ENCODE measurements at places on chromosomes 3 and 15.

- no peak for DNase-seq
Observed at GRCh38 chr3:109445210-109445609, 107.9 kb upstream of the DPPA4 start.

DNA sequence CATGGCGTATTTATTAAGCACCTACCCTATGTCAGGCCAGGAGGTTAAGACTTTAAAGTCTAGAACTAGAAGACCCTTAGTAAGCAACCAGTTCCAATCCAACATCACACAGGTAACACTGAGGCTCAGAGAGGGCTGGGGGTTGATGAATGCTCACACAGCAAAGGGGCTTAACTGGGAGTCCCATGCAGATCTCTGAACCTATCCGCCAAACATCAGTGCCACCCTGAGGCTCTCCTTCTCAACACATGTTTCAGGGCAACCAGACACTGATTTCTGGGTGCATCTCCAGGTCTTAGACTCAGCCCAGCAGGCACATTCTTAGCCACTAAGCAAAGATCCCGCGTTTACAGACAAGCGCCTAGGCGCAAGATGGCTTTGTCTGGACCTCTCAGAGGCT is 92.0 kb upstream of the SLC6A11 start:
- DNase-seq: no peak

DNA sequence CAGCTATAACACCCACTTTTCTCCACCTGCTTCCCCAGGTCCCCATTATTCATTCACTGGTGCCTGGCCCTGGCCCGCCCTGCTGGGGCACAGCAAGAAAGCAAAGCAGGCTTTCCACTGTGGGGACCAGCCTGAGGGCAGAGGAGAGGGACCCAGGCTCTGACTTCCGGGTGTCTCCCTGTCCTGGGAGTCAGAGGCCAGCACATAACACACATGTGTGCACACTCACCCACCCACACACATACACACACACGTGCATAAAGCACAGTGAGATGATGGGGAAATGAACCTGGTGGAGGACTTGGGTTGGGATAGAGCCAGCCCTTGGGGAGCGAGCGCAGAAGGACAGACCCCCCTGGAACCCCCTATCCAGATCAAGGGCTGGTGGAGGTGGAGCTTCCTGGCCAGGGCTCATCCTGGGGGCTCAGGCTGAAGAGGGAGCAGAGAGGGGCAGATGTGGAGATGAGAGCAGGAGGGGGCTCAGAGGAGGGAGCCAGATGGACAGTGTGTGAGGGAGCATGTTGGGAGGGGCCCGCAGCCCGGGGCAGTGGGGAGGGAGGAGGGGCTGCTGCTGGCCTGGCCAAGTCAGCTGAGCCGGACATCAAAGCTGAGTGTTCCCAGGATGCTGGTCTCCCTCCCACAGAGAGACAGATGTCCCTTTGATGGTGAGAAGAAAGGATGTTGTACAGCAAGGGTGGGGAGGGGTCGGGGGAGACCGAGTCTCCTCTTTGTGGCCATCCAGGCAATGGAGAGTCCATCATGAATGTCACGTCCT is 78.2 kb downstream of the LINGO1 start:
- peak; percentile 74 for DNase-seq

- DNase-seq: no peak
Observed at GRCh38 chr15:93980261-93980911, 251.0 kb upstream of the MCTP2 start.

DNA sequence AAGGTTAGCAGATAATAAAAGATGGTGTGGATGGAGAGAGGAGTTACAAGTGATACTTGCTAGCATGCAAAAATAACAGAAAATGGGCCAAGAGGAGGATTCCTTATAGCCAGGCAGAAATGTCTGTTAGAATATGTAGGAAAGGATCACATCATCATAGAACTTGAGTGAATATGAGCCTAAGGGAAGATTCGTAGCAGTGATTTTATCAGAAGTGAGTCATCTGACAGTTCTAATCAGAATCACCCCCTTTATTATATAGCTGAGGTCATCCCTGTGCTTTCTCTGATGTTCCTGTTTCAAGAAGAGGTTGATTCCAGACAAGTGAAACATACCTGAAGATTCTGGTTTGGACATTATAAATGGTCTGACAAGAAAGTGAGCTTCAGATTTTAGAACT is 22.9 kb downstream of the EXOG start:
- no peak for DNase-seq

DNA sequence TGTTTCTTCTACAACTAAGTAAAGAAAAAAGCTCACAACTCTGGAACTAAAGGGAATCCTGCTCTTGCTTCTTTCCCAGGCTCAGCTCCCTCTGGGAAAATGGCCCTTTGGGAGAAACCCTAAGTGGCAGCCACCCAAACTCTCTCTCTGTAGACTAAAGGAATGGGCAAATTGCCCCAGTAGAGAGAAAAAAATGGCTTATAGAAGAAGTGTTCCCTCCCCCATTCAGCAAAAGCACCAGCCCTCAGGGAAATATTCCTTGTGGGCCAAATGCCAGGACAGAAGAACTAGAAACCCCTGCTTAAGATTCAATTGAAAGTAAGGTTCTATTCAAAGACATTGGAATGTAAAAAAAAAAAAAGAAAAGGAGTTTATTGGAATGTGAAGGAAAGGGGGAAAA is 603.7 kb upstream of the ALCAM start:
- no peak for DNase-seq

DNA sequence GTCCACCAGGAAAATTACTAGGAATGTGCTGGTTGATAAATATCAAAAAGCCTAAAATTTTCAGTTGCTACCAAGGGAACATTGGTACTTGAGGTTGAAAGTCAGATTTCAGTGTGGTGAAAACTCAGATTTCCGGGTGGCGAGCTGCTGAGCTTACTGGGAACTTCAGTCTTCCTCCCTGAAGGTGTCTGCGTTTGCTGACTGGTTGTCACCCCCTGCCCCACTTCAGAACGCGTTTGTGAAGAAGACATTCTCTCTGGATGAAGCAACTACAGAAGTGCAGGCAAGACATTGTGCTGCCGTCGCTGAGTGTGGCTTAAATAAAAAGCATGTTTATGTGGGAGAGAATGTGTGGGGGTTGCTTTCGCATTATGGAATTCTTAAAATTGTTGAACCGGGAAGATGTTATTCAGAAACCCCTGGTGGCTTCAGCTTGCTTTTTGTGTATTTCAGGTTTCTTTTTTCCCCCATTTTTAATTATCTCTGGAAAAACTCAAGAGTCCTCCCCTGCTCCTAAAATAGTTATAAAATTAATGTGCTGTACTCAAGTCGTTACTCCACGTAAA is 7.1 kb downstream of the FAM81A start:
- DNase-seq: no peak

GRCh38 chr3:71517271-71517791 is 66.2 kb downstream of the FOXP1 start:
- DNase-seq: no peak

DNA sequence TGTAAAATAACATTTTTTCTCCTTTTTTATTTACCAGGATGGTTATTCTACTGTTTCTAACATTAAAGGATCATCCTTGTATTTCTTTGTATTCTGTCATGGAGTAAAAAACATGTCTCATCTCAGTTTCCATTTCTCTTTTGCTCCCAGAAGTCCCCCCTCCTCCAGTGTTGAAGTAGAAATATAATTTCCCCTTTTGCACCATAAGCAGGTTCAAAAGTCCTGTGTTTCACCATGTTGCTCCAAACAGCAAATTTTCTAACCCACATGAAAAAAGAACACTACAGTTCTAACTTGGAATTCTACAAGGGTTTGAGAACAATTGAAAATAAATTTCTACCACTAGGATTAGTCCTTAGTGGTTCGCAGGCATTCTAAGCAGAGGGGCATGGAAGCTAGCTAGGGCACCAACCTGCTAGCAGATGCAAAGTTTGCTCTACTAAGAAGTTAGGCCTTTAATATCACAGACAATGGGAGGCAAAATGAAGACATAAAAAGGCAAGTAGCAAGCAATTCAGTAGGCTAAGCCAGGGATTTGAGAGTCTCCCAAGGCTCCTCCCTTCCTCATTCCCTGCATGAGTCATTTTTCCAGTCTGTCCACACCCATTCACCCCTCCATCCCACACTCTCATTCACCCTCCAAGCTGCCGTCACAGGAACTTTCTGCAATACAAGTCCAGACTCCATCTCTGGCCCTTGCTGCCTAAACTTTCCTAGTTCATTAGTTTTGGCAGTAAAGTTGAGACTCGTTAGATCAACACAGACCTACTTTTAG is 2.3 kb upstream of the MBNL1 start:
- no peak for DNase-seq

GRCh38 chr15:48861813-48862431 is 16.0 kb upstream of the EID1 start:
- no peak for DNase-seq

GRCh38 chr3:159936541-159936940 is 52.1 kb upstream of the IL12A start:
- DNase-seq: no peak

- no peak for DNase-seq
Observed at GRCh38 chr3:169170456-169170855, 493.1 kb downstream of the MECOM start.

- no peak for DNase-seq
Observed at GRCh38 chr3:148998297-148998696, 7.0 kb downstream of the GYG1 start.

DNA sequence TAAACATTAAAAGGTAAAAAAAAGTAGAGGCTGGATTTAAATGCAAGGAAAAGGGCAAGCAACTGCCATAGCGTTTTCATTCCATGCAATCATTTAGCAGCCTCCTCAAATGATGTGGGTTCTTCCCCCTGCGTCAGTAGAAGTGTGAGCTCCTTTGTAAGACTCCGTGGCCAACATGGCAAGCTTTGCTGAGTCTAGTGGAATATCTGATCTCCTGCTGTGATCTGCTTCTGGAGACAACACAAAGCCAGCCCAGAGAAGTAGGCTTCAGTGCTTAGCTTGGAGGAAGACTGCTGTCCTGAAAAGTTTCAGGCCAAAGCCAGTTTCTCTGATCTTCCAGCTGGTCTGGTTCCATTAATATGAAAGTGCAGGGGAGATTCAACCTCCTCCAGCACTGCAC is 70.4 kb downstream of the ARPP21 start:
- no peak for DNase-seq

DNA sequence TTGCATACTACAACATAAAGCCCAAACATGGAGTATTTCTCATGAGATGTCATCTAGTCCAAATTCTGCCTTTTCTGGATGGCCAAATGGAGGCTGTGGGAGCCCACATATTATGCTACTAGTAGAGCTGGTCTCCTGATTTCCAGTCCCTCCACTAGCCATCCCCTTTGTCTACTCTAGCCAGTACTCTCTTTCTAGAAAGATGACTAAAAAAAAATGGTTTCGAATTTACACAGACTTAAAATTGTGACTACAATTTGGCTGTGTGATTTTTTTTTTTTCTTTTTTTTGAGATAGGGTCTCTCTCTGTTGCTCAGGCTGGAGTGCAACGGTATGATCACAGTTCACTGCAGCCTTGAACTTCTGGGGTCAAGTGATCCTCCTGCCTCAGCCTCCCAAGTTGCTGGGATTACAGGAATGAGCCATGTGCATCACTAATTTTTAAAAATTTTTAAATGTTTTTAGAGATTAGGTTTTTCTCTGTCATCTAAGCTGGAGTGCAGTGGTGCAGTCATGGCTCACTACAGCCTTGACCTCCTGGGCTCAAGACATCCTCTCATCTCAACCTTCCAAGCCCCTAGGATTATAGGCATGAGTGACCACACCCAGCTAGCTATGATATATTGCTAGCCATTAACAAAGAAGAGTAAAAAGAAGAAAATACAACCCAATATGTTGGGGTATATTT is 273.9 kb downstream of the ADAMTSL3 start:
- no peak for DNase-seq

DNA sequence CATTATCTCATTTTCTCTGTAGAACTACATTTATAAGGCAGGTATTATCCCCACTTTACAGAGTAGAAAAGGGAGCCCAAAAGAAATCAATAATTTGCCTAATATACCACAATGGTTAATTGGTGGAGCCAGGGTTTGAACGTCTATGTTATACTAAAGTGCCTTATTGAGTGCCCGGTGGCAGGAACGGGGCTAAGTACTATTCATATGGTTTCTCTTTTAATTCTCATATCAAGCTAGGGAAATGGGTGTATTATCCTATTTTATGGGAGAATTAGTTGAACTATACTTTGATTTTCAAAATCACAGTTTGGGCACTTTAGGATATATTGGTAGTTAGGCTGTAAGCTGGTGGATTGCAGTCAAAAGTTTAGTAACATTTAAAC is 1.5 kb downstream of the CEP97 start:
- DNase-seq: no peak

- DNase-seq: no peak
Observed at GRCh38 chr3:151318313-151318712, 1.7 kb upstream of the GPR87 start.

DNA sequence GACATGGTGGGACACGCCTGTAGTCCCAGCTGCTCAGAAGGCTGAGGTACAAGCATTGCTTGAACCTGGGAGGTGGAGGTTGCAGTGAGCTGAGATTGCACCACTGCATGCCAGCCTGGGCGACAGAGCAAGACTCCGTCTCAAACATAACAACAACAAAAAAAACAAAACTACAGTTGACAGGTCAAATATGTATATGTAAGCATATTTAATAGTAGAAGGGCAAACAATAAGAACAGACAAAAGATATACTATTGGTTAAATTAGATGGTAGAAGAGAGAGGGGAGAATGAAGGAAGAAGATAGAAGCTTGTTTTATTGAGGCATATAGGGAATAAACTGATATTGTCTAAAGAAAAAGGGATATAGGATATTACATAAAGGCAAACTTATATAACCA is 247.1 kb downstream of the KLF13 start:
- no peak for DNase-seq

DNA sequence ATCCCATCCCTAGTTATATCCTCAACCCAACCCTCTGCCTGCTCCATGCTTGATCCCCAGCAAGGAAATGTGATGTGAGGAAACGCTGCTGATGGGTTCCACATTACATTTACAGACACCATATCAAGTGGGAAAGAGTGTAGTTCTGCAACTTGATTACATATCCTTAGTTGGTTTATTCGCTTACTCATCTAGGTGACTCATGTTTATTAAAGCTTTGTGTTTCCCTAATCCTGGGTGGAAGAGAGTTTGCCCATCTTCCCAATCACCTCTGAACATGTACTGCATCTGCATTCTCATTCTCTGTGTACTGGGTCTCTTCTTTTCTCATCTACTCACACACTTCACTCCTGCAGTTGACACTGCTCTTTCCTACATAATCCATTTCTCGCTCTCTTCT is 91.7 kb upstream of the PDZRN3 start:
- DNase-seq: no peak

GRCh38 chr3:120442975-120443517 is 7.7 kb downstream of the FSTL1 start:
- DNase-seq: no peak

DNA sequence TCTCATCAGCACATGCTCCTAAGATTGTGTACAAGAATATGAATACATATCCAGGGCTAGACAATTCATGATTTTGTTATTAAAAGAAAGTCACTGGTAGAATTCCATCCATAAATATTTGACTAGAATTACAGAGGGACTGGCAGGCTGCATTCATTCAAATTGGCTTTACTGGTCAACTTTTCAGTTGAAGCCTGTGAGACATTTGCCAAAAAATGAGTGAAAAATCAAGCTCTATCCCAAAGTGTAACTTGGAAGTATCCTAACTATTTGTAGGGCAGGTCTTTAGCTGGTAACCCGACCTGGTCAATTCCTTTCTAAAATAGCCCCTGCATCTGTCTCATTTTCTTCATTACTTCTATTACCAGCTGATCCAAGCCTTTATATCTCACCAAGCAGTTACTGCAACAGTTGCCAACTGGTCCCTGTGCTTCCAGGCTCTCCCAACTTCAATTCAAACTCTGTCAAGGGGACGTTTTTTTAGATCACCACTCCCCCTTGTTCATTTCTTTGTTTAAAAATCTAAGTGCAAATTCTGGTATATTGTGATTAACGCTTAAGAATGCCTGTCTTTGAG is 173.1 kb upstream of the TBL1XR1 start:
- no peak for DNase-seq

- no peak for DNase-seq
Observed at GRCh38 chr3:170714122-170714521, 128.2 kb upstream of the SLC7A14 start.

All from glutamatergic neuron (in vitro differentiated cells).